ENCODE measurements at places on chromosomes 3 and 15. TPM values are rescaled to one million over a fixed set of nuclear protein-coding genes. Genes with fewer than 3 reads are reported as not detected.

Gene CLDN18
- total RNA-seq: not detected

Gene PLSCR4
- not detected for total RNA-seq

- H3K4me3 ChIP-seq: no peak overlapping the region
- peaks cover 3% of the 10 kb centered on the region for H3K27me3 ChIP-seq
- H3K4me1 ChIP-seq: no peaks in the 10 kb centered on the region
- H3K36me3 ChIP-seq: no peaks in the 10 kb centered on the region
- H3K27ac ChIP-seq: no peak overlapping the region
- DNase-seq: no peak
Observed at GRCh38 chr15:73856458-73857192, 16.7 kb upstream of the TBC1D21 start.

- H3K4me1 ChIP-seq: no peaks in the 10 kb centered on the region
- H3K27ac ChIP-seq: no peak overlapping the region
- no peaks in the 10 kb centered on the region for H3K36me3 ChIP-seq
- no peak overlapping the region for H3K4me3 ChIP-seq
- DNase-seq: no peak
Observed at GRCh38 chr3:165820671-165821123, 16.5 kb downstream of the BCHE start.

DNA sequence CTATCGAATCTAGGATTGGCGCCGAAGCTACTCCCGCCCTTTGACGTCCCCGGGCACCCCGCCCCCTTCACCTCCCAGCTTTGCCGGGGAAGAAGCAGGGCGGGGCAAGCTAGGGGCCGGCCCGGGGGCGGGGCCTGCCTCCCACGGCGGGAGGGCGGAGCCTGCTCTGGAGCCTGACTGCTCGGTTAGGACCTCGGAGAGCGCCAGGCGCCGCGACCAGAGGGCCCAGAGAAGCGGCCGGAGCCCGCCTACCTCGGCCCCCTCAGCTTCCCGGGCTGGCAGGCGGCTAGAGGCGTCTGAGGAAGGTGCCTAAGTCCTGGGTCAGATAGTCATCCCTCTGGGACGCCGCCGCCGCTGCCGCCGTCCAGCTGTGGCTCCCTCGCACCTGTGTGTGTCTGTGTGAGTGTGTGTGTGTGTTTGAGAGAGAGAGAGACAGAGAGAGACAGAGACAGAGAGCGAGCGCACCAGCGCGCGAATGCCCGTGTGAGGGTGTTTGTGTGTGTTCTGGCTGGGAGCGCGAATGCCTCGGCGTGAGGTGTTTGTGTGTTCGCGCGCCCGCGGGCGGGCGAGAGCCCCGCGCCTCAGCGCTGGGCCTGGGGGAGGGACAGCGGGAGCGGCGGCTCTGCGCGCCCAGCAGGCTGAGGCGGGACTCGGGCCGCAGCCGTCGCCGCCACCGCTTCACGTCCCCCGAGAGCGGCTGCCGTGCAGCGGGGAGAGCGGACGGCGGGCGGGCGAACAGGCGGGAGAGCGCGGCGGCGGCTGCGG, at the start of gene STXBP5L:
Gene STXBP5L, plus strand, starts transcription at position 176 of the 765 bp plus-strand sequence. CDS start 1,374 bp downstream, outside the sequence.
- no peak within 1 kb of the TSS for H3K27ac ChIP-seq
- peak; percentile 14 for DNase-seq
- H3K36me3 ChIP-seq: no peaks in the 10 kb centered on the region

DNA sequence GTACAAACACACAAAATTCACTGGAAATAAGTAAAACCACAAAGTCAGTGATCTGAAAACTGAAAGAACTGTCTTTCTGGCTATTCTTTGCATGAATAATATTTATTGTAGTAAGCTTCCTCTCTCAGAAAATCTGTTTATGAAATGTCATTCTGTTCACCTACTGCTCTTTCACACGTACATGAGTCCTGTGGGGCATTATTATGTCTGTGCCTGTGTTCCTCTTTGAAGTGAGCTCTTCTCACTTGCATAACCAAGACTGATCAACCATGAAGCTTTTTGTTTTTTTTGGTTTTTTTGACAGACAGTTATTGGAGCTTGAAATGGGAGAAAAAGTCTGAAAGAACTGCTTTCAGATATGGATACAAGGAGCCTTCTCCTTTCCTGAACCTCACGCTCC, 195.8 kb downstream of the PLCH1 start:
- no peak for DNase-seq
- no peaks in the 10 kb centered on the region for H3K4me1 ChIP-seq
- H3K4me3 ChIP-seq: no peak overlapping the region
- H3K36me3 ChIP-seq: no peaks in the 10 kb centered on the region

GRCh38 chr15:82910721-82911120, 41.8 kb downstream of the HOMER2 start:
- no peak overlapping the region for H3K4me3 ChIP-seq
- no peaks in the 10 kb centered on the region for H3K36me3 ChIP-seq
- no peaks in the 10 kb centered on the region for H3K4me1 ChIP-seq
- DNase-seq: no peak
- no peak overlapping the region for H3K27ac ChIP-seq
- H3K27me3 ChIP-seq: no peaks in the 10 kb centered on the region

All from CD4-positive, CD25-positive, alpha-beta regulatory T cell (primary cell).